ENCODE measurements at places on chromosomes 11 and 22.

- no peak for DNase-seq
Observed at GRCh38 chr11:2470495-2470894, 25.7 kb downstream of the KCNQ1 start.

DNA sequence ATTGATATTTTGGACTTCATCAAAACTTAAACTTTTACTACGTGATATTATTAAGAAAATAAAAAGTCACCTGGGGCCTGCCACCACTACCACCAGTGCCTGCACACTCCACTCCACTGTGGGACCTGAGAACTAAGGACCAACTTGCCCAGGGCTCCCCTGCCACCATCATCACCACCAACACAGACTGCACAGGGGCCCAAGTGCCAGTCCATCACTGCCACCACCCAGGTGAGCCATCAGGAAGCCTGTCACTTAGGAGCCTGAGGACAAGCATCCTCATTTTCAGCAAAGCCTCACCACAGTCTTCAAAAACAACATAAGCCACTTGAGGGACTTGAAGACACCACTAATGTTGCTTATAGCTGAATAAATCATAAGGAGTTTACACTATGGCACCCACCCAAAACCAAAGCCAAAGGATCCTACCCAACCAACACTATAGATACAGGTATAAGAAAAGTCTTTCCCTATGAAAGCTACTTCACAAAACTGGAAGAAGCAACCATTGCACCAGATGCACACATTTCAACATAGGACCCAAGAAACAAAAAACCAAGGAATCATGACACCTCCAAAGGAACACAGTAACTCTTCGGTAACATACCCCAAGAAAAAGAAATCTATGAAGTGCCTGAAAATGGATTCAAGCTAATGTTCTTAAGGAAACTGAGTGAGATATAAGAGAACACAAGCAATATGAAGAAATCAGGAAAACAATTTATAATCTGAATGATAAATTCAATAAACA lies 73.6 kb upstream of the GNAZ start:
- DNase-seq: no peak

- DNase-seq: no peak
Observed at GRCh38 chr11:125100136-125100535, 11.3 kb downstream of the TMEM218 start.

DNA sequence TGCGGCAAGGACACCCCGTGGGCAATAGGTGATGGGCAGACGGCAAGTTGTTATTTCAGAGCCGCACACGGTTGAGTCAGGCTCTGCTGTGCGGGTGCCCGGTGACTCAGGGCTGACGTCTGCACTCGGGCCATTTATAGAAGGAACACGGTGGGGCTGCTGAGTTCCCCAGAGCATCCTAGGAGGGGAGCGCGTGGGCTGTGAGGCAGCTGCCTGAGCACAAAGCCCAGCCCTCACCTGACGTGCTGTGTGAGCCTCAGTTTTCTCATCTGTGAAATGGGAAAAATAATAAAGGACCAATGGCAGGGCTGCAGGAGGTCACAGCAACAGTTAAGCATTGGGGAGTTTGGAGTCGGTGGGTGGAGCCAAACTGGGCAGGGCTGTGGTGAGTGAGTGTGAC lies 11.3 kb upstream of the RHOD start:
- no peak for DNase-seq

- DNase-seq: no peak
Observed at GRCh38 chr11:130603335-130603906, 155.0 kb downstream of the ADAMTS15 start.

DNA sequence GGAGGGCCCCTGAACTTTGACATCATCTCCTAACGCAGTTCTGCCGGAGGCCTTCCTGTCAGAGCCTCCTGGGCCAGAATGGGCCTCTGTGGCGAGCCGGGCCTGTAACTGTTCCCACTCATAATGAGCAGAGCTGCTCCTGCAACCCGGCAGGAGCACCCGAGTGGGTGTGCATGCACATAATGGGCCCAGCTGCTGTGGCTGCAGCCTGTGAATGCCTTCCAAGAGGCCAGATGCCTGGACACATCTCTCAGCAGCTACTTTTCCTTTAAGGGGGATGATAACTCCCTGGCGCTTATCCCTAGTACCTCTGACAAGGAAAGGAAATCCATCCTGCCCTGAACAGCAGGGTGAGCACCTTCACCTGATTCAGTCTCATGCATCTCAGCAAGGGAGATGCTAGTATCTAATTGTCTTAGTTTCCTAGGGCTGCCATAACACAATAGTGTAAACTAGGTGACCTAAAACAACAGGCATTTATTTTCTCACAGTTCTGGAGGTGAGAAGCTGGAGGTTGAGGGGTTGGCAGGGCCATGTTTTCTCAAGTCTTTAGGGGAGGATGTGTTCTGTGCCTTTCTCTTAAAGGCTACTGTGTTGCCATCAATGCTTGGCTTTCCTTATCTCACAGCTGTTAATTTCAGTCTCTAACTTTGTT lies 120.5 kb downstream of the TEAD1 start:
- DNase-seq: no peak

GRCh38 chr11:76318744-76319384 lies 62.1 kb downstream of the THAP12 start:
- peak; percentile 89 for DNase-seq

GRCh38 chr11:133399294-133399693 lies 133.0 kb downstream of the OPCML start:
- DNase-seq: no peak

- DNase-seq: no peak
Observed at GRCh38 chr11:70699294-70700221, 301.2 kb downstream of the CTTN start.

- DNase-seq: peak; percentile 59
Observed at GRCh38 chr22:44683237-44683636, 18.8 kb upstream of the PRR5 start.

- peak; percentile 32 for DNase-seq
Observed at GRCh38 chr11:126061707-126062678, 673 bp downstream of the CDON start.

DNA sequence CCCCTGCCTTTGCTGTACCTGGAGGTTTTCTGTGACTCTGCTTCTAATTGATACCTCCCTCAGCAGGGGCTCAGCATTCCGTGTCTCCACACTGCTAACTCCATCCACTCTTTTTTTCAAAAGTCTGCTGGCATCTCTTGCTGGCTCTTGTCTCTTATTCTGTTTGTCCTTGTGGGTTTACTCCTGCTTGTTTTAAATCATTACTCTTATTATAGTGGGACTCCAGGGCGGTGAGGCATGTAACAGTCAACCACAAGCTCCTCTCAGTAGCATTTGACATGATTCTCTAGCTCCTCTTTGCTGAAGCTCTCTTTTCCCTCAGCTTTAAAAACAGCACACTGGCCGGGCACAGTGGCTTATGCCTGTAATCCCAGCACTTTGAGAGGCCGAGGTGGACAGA lies 260.2 kb upstream of the NARS2 start:
- no peak for DNase-seq

- no peak for DNase-seq
Observed at GRCh38 chr11:83522911-83523310, 236.7 kb upstream of the CCDC90B start.

DNA sequence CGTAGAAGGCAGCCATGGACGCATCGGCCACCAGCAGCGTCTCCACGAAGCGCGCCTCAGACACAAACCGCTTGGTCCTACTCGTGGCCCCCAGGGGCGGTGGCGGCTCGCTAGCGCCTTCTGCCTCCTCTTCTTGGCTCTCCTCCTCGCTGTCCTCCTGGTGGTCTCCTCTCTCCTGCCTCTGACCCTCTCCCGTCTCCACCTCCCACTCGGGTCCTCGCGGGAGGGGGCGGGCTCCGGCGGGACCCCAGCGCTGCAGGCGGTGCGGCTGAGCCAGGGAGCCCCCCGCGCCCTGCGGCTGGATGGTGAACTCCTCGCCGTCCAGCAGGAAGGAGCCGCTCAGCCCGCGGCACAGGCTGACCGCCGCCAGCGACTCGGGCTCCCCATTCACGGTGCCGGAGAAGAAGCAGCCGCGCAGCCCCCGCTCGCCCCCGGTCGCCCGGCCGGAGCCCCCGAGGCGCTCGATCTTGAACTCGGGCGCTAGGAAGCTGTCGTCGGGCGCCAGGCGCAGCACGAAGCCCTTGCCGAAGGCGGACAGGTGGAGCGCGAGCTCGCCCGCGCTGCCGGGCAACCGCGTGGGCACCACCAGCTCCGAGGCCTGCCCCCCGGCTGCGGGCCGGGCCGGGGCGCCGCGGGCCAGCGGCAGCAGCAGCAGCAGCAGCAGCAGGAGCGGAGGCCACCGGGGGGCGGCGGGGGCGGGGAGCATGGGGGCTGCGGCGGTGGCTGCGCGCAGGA lies 661 bp downstream of the ADAMTS8 start:
- no peak for DNase-seq

DNA sequence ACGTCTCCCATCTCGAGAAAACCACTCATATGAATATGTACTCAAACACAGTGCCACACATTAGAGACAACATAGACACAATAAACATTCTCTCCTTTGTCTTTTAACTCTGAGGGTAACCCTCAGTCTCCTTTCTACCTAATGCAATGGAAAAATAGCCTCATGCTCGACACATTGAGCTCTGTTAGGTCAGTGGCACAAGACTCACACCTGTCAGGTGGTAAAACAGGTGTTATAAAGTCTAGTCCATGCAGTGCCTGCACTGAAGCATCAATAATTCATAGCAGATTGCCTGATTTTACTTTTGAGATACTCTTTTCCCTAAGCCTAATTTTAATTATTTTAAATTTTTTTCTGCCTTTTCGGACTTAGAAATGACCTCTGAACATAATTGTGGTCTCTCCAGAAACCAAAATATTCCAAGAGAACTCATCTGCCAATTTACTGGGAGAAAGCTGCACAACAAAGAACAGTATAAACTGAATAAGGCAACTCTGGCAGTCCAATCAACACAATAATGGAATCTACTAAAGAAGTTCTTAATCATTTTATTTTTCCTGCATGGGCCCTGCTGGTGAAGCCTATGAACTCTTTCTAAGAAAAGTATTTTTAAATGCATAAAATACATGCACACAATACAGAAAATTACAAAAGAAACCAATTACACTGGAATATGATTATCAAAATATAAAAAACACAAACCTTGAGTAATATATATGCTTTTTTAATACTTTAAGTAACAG lies 9.9 kb downstream of the RDX start:
- DNase-seq: no peak

GRCh38 chr11:59097113-59097708 lies 9.8 kb upstream of the FAM111B start:
- DNase-seq: peak; percentile 65

DNA sequence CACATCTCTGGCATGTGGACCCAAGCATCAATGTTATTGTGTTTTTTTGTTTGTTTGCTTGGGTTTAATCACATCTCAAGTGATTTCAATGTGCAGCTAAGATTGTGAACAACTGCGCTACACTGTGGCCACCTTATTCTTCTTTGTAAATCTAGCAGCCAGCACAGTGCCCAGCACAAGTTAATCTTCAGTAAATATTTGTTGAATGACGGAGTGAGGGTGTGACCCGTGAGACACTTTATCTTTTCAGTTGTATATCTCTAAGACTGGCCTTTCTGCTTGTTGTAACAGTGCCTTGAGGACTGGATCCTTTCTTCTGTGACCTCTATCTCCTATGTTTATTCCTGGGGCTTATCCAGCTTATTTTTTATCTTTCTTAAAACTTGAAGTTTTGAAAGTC lies 21.4 kb upstream of the AMOTL1 start:
- DNase-seq: no peak
